IMR-90 (cell line): ENCODE measurements at places on chromosomes 1 and 21.

DNA sequence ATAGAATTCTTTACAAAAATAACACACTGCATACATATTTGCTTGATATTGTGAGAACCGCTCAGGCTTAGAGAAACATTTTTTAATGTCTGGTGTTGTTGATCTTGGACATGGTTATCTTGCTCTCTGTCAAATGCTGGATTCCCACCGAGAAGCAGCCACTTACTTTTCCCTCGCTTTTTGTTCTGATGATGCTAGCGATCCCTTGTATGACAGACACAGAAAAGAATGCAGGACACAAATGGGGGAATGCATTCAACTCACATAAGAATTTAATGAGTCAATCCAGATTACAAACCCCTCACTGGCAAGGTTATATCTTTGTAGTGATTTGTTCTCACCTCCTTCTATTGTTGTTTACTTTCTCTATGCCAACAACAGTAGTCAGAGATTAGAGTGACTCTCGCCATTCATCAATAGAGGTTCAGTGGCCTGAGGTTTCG lies 76.8 kb upstream of the AKT3 start:
- H3K4me3 ChIP-seq: no peak overlapping the region
- no peaks in the 10 kb centered on the region for H3K36me3 ChIP-seq
- peaks cover 14% of the 10 kb centered on the region for H3K4me1 ChIP-seq
- peak; percentile 96 for DNase-seq

GRCh38 chr1:31416101-31416736 lies 3.2 kb downstream of the SERINC2 start:
- no peak overlapping the region for H3K27ac ChIP-seq
- peaks cover 4% of the 10 kb centered on the region; the same call in 1 of the 2 replicates for H3K36me3 ChIP-seq
- no peaks in the 10 kb centered on the region for H3K27me3 ChIP-seq
- no peak overlapping the region for H3K4me3 ChIP-seq
- no peak for DNase-seq

- H3K4me1 ChIP-seq: no peaks in the 10 kb centered on the region
- peaks cover 17% of the 10 kb centered on the region for H3K36me3 ChIP-seq
- no peak overlapping the region for H3K27ac ChIP-seq
- DNase-seq: peak; percentile 62
- H3K27me3 ChIP-seq: no peaks in the 10 kb centered on the region
Measured at GRCh38 chr1:204446413-204447111, 34.9 kb upstream of the PPP1R15B start.

DNA sequence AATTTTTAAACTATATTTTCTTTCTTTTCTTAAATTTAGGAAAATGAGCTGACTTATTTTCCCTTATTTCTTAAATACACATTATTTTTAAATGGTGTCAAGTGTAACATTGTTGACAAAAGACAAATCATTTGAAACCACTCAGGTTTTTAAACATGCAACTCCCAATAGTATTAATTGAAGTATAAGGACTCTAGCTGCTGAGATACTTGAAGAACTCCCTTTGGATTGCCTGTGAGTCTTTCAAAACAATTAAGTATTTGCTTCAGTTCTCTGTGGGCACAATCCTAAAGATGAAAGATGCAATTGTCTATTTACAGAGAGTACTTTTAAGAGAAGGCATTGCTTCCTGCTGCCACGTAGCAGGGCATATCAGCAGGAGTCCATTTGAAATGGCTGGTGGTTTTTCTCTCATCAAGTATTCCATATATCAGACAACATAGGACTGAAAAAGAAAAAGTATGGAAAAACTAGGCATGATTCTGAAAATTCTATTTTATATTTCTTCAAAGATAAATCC lies 373.4 kb downstream of the NEGR1 start:
- no peaks in the 10 kb centered on the region for H3K27me3 ChIP-seq
- peaks cover 2% of the 10 kb centered on the region; the same call in 1 of the 2 replicates for H3K4me1 ChIP-seq
- no peak overlapping the region for H3K27ac ChIP-seq
- no peak for DNase-seq

DNA sequence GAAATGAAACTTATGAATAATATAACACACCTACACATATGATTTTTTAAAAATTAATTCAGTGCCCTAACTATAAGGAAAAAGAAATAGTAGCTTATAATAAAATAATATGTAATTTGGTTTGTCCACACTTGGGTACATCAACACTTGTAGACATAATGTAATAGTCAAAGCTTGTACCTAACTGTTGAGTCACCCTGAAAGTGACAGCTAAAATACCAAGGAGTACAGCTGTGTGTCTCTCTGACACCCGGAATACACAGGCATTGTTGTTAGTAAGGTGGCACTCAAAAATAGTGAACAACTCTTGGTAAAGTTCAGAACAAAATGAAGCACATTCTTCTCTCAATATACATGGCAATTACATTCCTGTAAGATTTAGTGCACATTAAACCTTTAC lies 243.4 kb downstream of the TRABD2B start:
- H3K27me3 ChIP-seq: peaks cover 2% of the 10 kb centered on the region; the same call in 1 of the 2 replicates
- no peak for DNase-seq
- no peaks in the 10 kb centered on the region for H3K4me1 ChIP-seq
- no peak overlapping the region for H3K27ac ChIP-seq
- no peaks in the 10 kb centered on the region for H3K36me3 ChIP-seq

- DNase-seq: no peak
- peaks cover 8% of the 10 kb centered on the region for H3K4me1 ChIP-seq
- no peaks in the 10 kb centered on the region for H3K27me3 ChIP-seq
- H3K27ac ChIP-seq: no peak overlapping the region
Measured at GRCh38 chr1:29634324-29634723, 398.0 kb downstream of the PTPRU start.

DNA sequence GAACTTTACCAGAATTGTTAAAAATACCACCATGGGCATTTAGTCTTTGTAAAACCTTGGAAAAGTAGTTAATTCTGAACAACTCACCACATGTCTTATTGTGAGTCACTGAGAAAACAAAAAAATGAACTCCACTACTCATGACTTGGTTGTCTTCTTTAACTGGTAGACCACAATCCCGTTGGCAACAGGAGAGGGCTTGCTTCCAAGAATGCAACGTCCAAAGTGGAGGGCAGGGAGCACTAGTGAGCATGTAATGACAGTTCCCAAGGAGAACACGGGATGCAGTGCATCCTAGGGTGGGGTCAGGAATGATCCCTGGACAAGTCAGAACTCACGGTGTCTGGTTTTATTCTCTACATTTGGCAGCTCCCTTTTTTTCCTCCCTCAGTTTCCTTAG lies 15.2 kb upstream of the HMCN1 start:
- H3K27me3 ChIP-seq: no peaks in the 10 kb centered on the region
- H3K27ac ChIP-seq: no peak overlapping the region
- DNase-seq: peak; percentile 92
- peaks cover 4% of the 10 kb centered on the region for H3K4me1 ChIP-seq

GRCh38 chr1:21258331-21259134 lies 31.7 kb downstream of the ECE1 start:
- H3K4me3 ChIP-seq: no peak overlapping the region
- H3K36me3 ChIP-seq: peaks cover 48% of the 10 kb centered on the region
- no peaks in the 10 kb centered on the region for H3K27me3 ChIP-seq
- peaks cover 25% of the 10 kb centered on the region for H3K4me1 ChIP-seq

- no peaks in the 10 kb centered on the region; the same call in 1 of the 2 replicates for H3K4me1 ChIP-seq
- no peak for DNase-seq
- H3K27ac ChIP-seq: no peak overlapping the region
Measured at GRCh38 chr1:33275706-33276572, 19.6 kb downstream of the ZNF362 start.
